Dorsolateral prefrontal cortex (tissue), 122 donors: ENCODE measurements at places on chromosomes 7 and 10. TPM values are rescaled to one million over a fixed set of nuclear protein-coding genes. Genes with fewer than 3 reads are reported as not detected.

GRCh38 chr7:155339474-155339873, 41.8 kb downstream of the INSIG1 start:
- no peak for DNase-seq

DNA sequence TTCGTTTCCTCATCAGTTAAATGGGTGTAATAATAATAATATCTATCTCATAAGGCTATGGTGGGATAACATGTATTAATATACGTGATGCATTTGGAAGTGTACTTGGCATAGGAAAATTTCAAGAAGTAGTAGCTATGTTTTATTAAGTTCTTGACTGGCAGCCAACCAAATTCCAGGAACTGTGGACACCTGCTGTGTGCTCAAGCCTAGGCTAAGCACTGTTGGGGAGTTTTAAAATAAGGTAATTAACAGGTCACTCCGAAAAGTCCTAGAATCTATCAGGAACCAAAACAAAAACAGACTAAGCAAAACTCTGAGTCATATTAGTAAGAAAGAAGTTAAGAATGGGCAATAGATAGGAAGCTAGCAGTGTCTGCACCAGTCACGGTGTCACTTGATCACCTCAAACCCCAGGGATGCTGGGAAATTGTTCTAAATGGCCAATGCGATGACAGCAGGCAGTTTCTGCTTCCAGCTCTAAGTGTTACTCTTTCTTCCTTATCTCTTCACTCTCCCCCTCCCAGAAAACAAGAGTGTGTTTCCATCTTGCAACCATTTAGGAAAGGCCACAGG, 92.0 kb upstream of the GDF10 start:
- DNase-seq = no peak

GRCh38 chr7:14745076-14745475, 157.5 kb downstream of the DGKB start:
- DNase-seq = no peak

- no peak for DNase-seq
Observed at GRCh38 chr10:73785721-73786511, 510 bp downstream of the ZSWIM8 start.

PPP1R17 gene
- total RNA-seq = 0.44 TPM

STEAP1 gene
- total RNA-seq = 2.9 TPM
